Fibroblast of skin of abdomen (primary cell): ENCODE measurements at places on chromosomes 4 and X.

- no peak for DNase-seq
Measured at GRCh38 chr4:158133551-158133950, 39.3 kb downstream of the GASK1B start.

DNA sequence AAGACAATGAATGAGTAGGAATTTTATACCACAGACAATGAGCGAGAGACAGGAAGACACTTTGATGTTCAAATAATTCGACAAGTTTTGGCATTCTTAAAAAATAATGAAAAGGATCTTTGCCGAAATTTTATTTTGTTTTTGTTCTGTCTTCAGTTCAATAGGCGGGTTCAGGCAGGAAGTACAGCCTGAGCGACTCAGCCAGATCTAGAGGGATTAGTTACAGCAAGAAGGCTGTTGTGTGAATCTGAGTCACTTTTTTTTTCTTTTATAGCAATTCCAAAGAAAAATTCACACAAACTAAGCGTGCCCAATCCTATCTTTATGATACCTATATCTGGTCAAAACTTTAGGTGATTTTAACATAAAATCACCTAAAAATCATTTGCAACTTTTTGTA lies 505.4 kb upstream of the FAM241A start:
- peak; percentile 54 for DNase-seq

- DNase-seq = peak; percentile 71
Measured at GRCh38 chr4:27702730-27703431, 842.2 kb downstream of the STIM2 start.

DNA sequence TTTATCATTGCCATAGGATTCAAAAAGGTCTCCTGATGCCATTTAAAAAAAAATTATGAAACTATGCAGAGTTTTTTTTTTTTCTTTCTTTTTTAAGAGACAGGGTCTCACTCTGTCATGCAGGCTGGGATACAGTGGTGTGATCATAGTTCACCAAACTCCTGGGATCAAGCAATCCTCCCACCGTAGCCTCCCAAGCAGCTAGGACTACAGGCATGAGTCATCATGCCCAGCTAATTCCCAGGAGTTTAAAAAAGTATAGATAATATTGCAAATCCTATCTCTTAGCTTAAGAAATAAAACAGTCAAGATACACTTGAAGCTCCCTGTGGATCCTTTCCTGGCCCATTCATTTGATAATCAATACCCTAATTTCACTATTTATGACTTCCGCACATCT lies 58.6 kb upstream of the PRSS48 start:
- peak; percentile 28 for DNase-seq

DNA sequence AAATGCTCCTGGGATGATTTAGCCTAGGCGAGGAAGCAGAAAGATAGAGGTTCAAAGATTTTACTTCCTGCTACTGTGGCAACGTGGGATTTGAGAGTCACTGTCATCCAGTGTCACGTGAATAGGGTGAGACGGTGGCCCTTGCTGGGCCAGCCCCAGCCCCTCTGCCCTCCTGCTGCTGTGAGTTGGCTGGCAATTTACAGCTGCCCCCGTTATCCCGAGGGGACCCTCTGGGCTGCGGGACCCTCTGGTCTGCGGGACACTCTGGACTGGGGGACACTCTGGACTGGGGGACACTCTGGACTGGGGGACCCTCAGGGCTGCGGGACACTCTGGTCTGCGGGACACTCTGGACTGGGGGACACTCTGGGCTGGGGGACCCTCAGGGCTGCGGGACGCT lies 765.4 kb downstream of the TRIML1 start:
- no peak for DNase-seq

GRCh38 chrX:38066934-38067333 lies 60.6 kb downstream of the SYTL5 start:
- DNase-seq = no peak

GRCh38 chr4:12446657-12447185 lies 1018.0 kb upstream of the HS3ST1 start:
- DNase-seq = no peak

- DNase-seq = no peak
Measured at GRCh38 chr4:79575709-79576428, 167.8 kb upstream of the GK2 start.

DNA sequence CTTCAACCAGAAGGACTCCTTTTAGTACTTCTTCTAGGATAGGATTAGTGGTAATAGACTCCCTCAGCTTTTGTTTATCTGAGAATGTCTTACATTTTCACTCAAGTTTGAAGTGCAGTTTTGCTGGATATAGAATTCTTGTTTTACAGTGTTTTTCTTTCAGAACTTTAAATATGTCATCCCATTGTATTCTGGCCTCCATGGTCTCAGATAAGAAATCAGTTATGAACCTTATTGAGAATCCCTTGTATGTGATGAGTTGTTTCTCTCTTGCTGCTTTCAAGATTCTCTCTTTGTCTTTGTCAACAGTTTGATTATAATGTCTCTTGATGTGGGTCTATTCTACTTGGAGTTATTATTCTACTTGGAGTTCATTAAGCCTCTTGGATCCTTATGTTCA lies 116.1 kb upstream of the CITED1 start:
- no peak for DNase-seq

DNA sequence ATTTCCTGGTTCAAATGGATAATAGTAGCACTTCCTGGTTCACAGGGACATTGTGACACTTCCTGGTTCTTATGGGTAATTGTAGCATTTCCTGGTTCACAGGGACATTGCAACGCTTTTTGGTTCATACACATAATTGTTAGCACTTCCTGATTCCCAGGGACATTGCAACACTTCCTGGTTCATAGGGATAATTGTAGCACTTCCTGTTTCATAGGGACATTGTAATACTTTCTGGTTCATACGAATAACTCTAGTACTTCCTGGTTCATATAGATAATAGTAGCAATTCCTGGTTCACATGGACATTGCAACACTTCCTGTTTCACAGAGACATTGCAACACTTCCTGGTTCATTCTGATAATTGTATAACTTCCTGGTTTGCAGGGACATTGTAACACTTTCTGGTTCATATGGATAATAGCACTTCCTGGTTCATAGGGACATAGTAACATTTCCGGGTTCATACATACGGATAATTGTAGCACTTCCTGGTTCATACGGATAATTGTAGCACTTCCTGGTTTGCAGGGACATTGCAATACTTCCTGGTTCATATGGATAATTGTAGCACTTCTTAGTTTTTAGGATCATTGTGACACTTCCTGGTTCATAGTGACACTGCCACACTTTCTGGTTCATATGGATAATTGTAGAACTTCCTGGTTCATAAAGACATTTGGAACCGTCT lies 61.6 kb upstream of the CD99 start:
- DNase-seq = no peak

DNA sequence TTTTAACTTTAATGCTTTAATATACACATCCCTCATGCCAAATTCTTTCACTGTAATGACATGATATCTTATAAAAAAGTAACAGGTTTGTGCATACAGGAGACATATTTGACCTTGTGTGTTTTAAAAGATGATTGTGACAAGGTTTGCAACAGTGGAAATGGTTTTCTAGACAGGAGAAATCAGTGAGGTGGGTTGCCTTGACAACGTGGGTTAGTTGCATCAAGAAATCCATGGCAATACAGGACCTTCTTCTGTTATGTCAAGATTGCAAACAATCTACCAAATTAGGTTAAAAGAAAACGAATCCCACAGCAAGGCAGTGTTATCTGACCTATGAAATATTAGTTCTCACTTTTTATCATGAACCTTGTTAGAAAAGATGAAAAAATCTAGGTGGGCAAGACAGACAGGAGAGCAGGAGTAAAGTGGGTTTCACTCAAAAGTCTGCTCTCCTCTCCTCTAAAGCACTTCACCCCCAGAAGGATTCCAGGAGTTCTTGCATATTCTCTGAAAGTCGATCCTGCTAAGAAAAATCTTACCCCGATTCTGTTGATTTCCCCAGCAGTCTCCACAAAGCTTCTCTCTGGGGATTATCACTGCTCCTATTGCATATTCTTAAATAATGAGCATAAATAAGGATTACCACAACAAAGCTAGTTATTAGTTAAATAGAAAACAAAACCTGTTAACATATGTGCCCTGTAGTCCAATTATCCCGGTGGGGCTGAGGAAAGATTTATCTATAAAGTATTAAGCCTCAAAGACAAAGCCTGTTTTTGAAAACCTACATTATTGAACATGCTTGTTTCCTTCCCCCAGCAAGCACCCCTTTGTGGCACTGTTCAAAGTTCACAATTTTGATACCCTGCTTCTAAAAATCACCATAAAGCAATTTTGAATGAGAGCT lies 71.0 kb downstream of the TMA16 start:
- DNase-seq = no peak

DNA sequence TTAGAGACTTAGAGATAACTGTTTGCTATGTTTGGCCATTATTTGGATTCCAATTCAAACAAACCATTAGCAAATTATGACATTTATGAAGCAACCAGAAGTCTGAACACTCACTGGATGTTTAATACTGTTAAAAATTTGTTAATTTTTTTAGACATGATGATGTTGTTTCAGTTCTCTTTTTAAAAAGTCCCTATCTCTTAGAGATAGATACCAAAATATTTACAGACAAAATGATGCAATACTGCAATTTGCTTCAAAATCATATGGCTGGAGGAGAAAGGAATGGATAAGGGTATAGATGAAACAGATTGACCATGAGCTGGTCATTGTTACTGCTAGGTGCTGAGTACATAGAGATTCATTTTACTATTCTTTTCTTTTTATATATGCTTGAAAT lies 534.6 kb downstream of the BCOR start:
- DNase-seq = no peak

- no peak for DNase-seq
Measured at GRCh38 chr4:129490516-129490915, 394.6 kb downstream of the C4orf33 start.

DNA sequence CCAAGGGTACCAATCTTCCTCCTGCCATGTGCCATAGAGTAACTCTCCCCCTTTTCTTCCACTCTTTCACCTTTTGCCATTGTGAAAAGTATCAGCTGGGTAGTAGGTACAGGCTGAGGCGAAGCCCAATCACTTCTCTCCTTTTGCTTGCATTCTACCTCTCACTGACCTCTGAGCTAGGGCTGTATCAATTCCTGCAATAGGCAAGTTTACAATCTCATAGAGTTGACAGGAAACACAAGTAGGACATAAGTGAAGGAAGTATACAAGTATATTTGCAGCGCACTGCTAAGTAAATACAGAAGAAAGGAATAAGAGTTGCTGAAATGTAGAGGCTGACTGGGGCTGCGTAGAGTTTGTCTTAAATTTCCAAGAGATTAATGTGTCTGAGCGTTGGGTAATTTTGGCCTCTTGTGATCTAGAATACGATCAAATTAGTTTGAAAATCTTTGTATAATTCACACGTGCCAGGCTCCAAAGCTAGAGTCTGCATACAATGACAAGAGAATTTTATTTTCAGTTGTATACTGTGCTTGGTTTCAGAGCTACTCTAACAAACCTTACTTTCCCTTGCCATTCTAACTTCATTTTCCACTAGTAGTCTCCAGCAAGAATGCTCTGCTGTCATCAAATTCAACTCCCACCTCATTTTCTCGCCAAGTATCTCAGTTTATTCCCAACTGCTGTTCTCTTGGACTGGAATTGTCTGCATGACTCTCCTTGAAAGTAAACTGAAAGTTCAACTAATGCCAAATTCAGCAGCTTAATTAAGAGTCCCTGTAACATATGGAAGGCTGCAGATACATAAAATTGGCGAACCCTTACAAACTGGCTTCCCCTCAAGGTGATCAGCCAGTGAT lies 90.3 kb downstream of the ATP11C start:
- DNase-seq = peak; percentile 21

- DNase-seq = no peak
Measured at GRCh38 chr4:77079281-77079680, 3.5 kb upstream of the CCNI start.

- DNase-seq = peak; percentile 9
Measured at GRCh38 chrX:12223650-12224049, 85.4 kb downstream of the FRMPD4 start.

- DNase-seq = peak; percentile 46
Measured at GRCh38 chrX:111728096-111728495, 47.1 kb downstream of the ALG13 start.

DNA sequence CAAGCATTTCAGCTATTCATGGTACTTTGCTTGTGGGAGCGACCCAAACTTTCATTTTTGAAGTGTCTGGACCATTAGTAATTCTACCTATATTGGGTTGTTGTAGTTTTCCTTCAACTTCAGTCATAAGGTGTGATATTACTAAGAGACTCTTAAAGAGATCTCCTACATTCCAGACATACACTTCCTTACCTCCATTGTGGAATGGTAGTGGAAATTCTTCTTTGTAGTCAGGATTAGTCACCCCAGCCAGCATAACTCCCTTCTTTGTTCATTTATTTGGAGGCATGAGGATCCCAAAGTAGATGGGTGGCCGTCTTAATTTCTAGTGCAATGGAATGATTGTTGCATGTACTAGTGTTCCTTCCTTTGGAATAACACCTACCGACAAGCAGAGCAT lies 991.4 kb downstream of the ARAP2 start:
- no peak for DNase-seq

GRCh38 chr4:139144161-139144859 lies 32.7 kb downstream of the ELF2 start:
- peak; percentile 30 for DNase-seq

- peak; percentile 61 for DNase-seq
Measured at GRCh38 chrX:74251006-74251930, 52.7 kb upstream of the ZCCHC13 start.

DNA sequence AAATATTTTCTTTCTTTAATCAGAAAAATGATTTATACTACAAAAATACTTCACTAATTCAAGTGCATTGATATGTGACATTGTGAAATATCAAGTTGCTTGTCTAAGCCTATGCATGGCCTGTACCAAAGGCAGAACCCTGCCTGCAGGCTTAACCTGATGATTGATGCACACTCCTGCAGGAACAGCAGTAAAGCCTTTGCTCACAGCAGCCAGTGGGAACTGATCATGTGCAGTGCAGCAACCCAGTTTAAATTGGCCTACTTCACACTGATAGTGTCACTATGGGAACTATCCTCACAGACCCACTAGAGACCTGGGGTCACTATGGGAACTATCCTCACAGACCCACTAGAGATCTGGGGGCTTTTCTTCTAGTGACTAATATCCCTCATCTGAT lies 603.8 kb downstream of the RAPGEF2 start:
- no peak for DNase-seq

GRCh38 chrX:7242613-7243012 lies 94.7 kb upstream of the PUDP start:
- DNase-seq = no peak

DNA sequence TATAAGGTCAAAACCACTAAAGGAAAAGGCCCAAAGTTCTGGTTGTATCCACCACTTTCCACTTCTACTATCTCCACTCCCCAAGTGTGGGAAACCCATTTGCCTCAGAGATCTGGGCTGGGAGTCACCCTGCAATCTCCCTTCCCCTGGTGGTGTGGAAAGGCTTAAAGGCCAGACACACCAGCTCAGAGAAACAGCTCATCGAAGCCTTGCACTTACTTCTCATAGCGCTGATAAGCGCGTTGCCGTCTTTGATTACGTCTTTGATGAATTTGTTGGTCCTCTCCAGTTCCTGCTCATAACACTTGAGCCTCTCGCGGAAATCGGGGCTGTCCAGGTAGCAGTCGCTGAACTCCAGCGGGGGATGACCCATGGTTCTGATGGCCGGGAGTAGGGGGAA lies 647 bp downstream of the OPHN1 start:
- DNase-seq = no peak
